Peyer's patch (tissue), 4 donors: ENCODE measurements at places on chromosomes 5 and 9. TPM values are rescaled to one million over a fixed set of nuclear protein-coding genes. Genes with fewer than 3 reads are reported as not detected.

DNA sequence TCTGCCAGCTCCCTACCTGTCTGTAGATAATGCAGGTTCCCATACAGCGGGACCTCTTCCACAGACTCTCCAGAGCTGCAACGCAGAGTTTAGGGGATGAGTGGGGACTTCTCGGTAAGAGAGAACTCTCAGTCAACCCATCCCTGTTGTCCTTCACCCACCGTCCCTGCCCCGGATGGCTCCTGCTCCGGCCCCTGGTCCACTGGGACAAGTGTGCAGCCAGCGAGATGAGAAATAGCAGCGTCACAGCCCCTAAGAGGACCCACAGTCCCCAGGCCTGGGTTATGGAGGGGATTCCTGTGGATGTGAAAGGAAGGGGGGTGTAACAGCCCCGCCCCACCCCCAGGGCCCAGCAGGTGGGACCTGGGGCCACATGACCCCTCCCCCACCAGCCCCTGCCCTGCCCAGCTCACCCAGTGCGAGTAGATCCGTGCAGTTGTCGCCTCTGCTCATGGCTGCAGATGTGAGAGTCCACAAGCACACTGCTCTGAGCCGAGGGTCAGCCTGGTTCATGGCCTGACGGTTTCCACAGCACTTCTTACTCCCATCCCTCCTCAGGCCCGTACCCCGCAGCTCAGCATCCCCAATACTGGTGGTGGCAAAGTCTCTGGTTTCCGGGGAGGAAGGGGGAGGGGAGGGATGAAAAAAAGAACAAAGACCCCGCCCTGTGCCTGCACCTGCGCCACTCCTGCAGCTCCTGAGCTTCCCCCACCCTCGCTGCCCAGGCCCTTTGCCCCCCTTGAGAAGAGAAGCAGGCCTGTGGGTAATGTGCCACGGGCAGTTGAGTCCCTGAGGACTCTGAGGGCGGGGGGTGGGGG lies at the start of gene SIT1:
SIT1 (minus strand) TSS at position 591 of the 818 bp plus-strand sequence; CDS start at position 513, 78 bp downstream.
- H3K27me3 ChIP-seq, result no peaks in the 10 kb centered on the region
- DNase-seq, result no peak
- H3K27ac ChIP-seq, result peak within 1 kb of the TSS; percentile 76
- H3K4me3 ChIP-seq, result peak within 1 kb of the TSS; percentile 38
- no peaks in the 10 kb centered on the region for H3K36me3 ChIP-seq
- H3K4me1 ChIP-seq, result peaks cover 30% of the 10 kb centered on the region

DNA sequence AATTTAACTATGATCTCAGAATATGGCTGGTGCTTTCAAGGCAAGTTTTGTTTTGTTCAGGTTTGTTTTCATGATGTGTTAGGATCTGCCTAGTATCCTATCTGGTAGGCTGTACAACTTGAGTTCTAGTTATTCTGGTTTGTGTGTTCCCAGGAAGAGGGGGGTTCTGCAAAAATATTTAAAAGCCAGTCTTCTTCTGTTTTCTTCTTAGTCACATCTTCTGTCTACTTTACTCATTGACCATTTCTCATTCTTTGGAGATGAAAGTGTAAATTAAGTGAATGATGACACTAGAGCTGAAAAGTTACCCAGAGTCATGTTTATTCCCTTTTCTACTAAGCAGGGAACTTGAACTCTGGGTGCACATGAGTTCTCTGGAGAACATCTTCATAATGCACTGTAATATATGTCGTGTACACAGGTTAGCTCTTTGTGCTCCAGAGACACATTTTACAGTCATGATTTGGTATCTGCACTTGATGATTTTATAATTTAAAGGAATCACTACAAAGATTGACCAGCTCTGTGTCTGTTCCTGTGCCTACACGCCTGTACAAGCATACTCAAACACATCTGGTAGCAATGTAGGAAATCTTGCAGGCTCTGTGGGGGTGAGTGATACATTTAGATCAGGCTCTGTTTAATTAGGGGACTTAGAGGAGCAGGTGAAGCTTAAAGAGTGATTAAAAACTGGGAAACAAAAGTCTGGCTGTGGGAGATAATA lies 5.0 kb downstream of the SMAD5 start:
- H3K4me3 ChIP-seq, result no peak overlapping the region
- H3K27ac ChIP-seq, result no peak overlapping the region
- no peaks in the 10 kb centered on the region for H3K36me3 ChIP-seq
- H3K27me3 ChIP-seq, result no peaks in the 10 kb centered on the region

DNA sequence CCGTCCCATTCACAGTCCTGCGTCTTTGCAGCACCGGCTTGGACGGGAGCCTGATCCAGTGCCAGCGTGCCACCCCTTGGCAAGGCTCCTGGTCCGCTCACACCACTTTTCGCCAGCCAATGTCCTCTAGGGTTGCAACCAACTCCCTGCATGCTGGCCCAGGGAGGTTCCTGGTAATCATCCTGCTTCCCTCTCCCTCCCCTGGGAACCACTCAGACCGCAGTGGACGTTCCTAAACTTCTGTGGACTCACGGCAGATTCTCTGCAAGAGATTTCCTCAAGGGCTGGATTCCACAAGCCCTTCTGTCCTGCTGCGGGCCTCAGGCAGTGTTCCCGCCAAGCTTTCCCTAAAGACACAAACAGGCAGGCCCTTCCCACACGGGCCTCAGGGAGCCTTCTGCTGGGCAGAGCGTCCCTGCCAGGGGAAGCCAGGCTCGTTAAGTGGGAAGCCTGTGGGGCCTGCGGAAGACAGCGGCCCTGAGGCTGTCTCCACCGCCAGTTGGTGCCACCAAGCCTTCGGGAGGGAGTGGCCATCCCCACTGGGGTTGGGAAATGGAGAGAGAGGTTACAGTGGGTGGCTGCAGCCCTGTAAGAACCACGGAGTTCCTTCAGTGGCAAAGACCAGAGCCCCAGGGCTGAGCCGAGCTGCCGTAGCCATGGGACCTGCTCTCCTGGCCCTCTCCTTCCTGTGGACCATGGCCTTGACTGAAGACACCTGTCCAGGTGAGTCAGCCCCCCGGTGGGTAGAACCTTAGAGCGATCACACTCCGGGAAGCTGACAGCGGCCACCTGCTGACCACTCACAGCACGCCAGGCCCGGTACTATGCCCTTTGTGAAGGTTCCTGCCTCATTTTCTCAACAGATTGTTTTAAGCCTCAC lies 16.4 kb upstream of the FCN2 start:
- H3K4me1 ChIP-seq, result no peaks in the 10 kb centered on the region
- no peak overlapping the region for H3K27ac ChIP-seq
- no peaks in the 10 kb centered on the region for H3K27me3 ChIP-seq

DNA sequence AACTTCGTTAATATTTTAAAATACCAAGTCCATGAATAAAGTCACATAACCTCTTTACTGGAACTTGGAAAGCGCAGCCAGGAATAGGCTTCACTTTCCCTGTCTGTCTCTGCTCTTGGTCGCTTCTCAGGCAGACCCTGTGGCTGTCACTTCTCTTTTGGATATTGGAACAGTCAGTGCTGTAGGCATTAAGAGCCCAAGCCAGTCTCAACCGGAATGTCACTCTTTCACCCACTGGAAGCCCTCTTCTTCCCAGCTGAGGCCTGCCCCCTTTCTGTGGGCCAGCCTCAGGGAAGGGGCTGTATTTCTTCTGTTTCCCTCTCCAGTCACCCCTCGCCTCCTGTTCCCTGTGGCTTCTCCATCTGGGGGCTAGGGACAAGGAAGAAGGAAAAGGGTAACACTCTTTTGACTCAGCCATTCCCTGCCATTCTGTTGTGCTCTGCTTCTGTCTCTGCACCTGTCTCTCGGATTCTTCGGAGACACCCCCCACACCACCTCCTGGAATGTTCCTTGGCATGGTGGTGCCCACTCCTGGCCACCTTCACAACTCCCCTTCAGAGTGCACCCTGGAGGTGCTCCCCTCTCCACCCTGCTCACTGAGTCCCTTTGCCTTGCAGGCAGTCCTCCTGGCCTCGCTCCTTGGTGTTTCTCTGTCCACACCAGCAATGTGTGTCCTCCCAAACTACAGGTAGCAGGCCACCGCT lies 103.4 kb downstream of the TRIO start:
- no peak overlapping the region for H3K27ac ChIP-seq
- peaks cover 28% of the 10 kb centered on the region for H3K4me1 ChIP-seq
- no peaks in the 10 kb centered on the region for H3K36me3 ChIP-seq

DNA sequence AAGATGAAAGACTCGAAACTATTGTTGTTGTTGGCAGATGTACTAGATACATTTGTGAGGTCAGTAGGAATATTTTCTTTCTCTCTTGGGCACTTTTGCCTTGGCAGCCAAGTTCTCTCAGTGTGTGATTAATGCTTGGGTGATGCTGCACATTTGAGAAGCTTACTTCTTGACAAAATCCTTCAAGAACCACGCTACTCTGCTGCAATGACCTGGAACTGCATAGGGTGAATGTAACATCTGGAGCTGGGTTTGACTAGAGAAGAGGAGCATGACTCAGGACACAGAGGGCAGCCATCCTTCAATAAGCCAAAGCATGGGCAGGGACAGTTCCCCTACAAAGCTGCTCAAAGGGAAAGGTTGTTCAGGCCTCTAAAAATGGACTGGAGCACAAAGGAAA lies 75.5 kb upstream of the PUM3 start:
- no peak for DNase-seq
- no peaks in the 10 kb centered on the region for H3K4me1 ChIP-seq
- H3K27me3 ChIP-seq, result no peaks in the 10 kb centered on the region
- H3K36me3 ChIP-seq, result no peaks in the 10 kb centered on the region

DNA sequence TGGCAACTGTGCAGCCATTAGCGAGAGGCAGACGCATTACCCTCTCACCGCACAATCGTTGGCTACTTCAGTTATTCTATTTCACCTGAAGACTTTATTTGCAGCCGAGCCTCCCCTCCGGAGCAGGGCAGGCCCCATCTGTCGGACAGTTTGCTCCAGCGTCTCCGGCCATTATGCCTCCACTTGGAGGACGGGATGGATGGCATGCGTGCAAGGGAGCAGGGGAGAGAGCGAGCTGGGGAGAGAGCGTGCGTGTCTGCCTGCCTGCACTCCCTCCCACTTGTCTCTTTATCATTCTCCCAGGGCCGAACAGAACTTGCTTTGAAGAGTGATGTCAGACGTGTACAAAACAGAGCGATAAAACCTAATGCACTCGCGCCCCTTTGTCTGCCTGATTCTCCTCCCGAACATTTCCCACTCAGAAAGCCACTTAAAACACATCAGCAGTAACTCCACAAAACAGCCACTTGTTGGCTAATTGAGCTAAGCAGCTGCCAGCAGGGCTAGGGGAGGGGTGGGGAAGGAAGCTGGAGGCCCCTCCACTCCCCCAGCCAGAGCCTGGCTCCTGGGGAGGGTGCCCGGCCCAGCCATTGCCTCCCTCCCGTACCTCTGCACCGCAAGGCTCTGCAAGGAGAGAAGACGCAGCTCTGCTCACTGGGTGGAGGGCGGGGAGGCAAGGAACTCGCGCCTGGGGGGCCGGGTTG lies 43.4 kb upstream of the FUBP3 start:
- no peak overlapping the region for H3K27ac ChIP-seq
- H3K27me3 ChIP-seq, result no peaks in the 10 kb centered on the region
- H3K36me3 ChIP-seq, result no peaks in the 10 kb centered on the region
- H3K4me1 ChIP-seq, result no peaks in the 10 kb centered on the region

DNA sequence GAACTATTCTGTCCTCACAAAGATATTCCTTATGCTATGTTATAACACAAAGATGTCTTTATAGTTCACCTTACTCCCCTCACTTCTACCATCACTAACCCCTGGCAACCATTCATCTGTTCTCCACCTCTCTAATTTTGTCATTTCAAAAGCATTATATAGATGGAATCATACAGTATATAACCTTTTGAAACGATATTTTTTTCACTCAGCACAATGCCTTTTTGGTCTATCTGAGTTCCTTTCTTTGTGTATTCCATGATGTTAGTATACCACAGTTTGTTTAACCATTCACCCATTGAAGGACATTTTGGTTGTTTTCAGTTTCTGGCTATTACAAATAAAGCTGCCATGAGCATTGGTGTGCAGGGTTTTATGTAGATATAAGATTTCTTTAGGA lies 35.8 kb upstream of the STOM start:
- H3K36me3 ChIP-seq, result no peaks in the 10 kb centered on the region
- no peaks in the 10 kb centered on the region for H3K4me1 ChIP-seq

GRCh38 chr5:179264053-179264782 lies 81.0 kb downstream of the ADAMTS2 start:
- H3K4me3 ChIP-seq, result no peak overlapping the region
- peak; percentile 39 for DNase-seq
- H3K4me1 ChIP-seq, result no peaks in the 10 kb centered on the region
- no peaks in the 10 kb centered on the region for H3K36me3 ChIP-seq

- H3K4me1 ChIP-seq, result no peaks in the 10 kb centered on the region
- no peak for DNase-seq
- no peaks in the 10 kb centered on the region for H3K27me3 ChIP-seq
Measured at GRCh38 chr5:161001604-161002003, 149.6 kb upstream of the ATP10B start.

- no peak overlapping the region for H3K4me3 ChIP-seq
- H3K36me3 ChIP-seq, result no peaks in the 10 kb centered on the region
- no peak overlapping the region for H3K27ac ChIP-seq
- H3K4me1 ChIP-seq, result no peaks in the 10 kb centered on the region
- H3K27me3 ChIP-seq, result no peaks in the 10 kb centered on the region
Measured at GRCh38 chr5:110377943-110378342, 348.5 kb downstream of the TMEM232 start.

GRCh38 chr5:174355208-174355612 lies 309.7 kb downstream of the NSG2 start:
- no peak overlapping the region for H3K4me3 ChIP-seq
- no peaks in the 10 kb centered on the region for H3K27me3 ChIP-seq
- DNase-seq, result no peak
- no peaks in the 10 kb centered on the region for H3K4me1 ChIP-seq
- H3K36me3 ChIP-seq, result no peaks in the 10 kb centered on the region

GRCh38 chr5:14915291-14915952 lies 43.8 kb upstream of the ANKH start:
- no peaks in the 10 kb centered on the region for H3K4me1 ChIP-seq
- no peak overlapping the region for H3K27ac ChIP-seq
- no peak overlapping the region for H3K4me3 ChIP-seq
- no peaks in the 10 kb centered on the region for H3K36me3 ChIP-seq

GRCh38 chr9:31119890-31120454 lies 1264.5 kb upstream of the ACO1 start:
- no peak overlapping the region for H3K27ac ChIP-seq
- DNase-seq, result peak; percentile 52
- no peaks in the 10 kb centered on the region for H3K36me3 ChIP-seq
- no peak overlapping the region for H3K4me3 ChIP-seq
- no peaks in the 10 kb centered on the region for H3K27me3 ChIP-seq
- no peaks in the 10 kb centered on the region for H3K4me1 ChIP-seq

The RNF183 gene
- total RNA-seq, result not detected

The BTNL3 gene
- total RNA-seq, result 7.4 TPM

The CDKN2A gene
- total RNA-seq, result not detected

The GCNT1 gene
- 38.8 TPM for total RNA-seq

The SLC24A2 gene
- total RNA-seq, result not detected

The CYFIP2 gene
- 47.5 TPM for total RNA-seq
